Head of caudate nucleus (tissue), 42 donors: ENCODE measurements at places on chromosomes 7 and 10.

DNA sequence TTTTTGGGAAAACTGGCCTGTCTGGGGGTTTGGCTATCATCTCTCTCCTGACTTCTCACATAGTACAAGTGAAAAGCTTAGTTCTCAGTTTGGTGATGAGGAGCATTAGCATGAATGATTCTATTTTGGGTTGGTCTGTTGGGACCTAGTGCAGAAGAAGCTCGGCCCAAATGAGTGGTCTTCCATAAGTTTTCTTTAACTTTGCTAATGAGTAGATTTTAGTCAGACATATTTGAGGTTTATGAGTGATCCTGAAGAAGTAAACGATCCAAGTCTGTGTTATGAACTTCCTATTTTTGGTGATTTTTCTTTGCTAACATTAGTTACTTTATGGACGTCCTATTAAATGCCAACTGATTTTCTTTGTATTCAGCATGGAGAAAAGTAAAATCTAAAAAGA is 51.7 kb upstream of the CALD1 start:
- no peak for DNase-seq

- no peak for DNase-seq
These were observed 59.8 kb downstream of the SLC16A12 start for GRCh38 chr10:89475591-89475998.

DNA sequence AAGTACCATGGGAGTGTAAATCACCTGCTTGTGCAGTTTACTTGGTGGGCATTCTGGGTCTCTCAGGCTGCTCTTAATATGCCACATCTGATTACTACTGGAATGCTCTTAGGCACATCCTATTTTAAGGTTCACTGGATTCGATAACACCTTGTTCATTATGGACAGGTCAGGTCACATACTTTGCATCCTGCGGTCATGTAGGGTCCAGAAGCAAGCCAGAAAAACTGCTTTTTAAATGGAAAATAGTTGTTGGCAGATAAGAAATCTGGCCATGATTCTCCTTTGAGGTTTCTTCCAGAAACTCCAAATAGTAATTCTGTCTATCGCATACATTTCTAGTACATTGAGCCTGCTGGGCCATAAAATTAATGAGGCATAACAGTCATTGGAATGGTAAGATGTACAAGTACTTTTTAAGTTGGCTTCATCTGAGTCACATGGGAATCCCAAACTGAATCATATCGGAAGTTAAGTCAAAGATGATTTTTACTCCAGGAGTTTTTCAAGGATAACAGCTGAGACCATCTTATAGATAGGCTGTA is 371.9 kb downstream of the LRRTM3 start:
- no peak for DNase-seq

DNA sequence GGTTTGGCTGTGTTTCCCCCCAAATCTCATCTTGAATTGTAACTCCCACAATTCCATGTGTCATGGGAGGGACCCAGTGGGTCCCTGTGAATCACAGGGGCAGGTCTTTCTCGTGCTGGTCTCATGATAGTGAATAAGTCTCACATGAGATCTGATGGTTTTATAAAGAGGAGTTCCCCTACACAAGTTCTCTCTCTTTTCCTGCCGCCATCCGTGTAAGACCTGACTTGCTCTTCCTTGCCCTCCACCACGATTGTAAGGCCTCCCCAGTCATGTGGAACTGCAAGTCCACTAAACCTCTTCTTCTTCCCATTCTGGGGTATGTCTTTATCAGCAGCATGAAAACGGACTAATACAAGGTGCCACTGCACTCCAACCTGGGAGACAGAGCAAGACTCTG is 329.2 kb downstream of the TNS3 start:
- DNase-seq, result no peak

DNA sequence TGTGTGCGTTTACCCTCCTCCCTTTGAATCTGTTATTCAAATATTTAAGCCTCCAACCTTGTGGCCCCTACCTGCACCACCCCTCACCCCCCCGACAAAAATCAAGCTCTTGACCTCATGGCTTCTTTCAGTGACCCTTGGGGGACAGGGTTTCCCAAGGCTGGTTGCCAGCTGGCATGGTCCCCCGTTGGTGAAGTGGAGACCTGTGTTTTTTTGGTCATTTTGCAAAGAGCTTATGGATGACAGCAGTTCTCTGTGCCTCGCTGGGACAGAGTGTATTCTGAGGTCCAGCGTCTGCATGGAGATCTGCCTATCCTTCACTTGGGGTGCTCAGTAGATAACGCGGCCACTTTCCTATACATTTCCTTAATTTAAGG is 111.0 kb downstream of the TCF7L2 start:
- no peak for DNase-seq

DNA sequence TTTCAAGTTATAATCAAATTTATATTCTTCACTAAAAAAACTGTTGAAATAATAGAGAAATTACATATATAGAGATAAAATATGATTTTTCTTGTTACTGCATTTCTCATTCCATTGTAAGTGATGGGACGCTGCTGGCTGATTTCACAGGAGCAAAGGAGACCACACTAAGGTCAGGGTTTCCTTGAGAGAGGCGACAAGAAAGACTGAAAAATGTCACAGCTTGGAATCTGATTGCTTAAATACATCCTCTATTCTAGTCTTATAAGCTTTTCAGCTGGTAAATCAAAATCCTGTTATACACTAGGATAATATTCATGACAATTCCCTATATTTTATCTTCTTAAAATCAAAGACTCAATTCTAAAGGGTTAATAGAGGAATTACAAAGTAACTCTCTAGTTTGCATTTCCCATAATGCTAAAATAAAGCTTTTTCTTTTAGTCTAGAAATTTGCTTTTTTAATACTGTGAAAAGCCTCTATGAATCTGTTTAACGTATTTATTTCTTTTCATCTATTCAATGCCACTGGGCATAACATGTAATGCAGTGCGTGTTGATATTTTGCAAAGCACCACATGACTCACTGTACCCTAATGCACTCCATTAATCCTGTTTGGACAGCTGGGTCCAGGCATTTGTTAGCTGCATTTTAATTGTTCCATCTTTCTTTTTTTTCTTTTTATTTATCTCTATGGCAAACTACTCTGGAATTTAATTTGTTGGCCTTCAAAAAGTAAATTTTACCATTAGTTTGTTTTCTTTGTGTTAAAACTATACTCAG is 81.7 kb downstream of the RNF32 start:
- no peak for DNase-seq

GRCh38 chr10:110151971-110152370 is 55.4 kb upstream of the MXI1 start:
- no peak for DNase-seq

DNA sequence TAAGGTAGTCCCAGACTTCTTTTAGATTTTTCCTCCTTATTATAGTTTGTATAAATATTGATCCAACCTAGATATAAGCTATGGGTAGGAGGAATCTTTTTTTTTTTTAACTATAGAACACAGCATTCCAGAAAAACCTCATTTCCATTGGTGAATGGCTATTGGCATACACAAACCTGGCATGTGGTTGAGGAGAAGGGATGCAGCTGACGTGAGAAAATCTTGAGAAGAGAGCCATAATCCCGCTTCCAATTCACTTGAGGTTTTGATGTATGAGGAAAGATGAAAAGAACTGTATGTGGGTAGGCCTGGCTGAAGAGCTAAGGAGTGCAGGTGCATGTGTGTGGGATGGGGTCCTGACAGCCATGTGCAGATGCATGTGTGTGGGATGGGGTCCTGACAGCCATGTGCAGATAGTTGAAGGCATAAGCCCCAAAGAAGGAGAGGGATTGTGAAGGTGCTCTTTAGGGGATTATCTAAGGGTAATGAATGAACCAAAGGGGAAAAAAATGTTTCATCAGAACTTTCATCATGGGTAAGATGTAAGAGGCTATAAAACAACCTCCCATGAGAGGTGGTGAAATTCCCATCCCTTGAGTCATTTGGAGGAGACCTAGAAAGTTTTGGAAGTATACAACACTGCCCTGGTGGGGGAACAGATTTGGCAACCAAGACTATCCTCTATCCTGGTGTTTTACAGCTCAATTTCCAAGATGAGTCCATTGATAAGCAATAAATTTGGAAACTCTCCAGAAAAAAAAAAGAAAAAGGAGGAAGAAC is 3.8 kb upstream of the PKD2L1 start:
- no peak for DNase-seq

DNA sequence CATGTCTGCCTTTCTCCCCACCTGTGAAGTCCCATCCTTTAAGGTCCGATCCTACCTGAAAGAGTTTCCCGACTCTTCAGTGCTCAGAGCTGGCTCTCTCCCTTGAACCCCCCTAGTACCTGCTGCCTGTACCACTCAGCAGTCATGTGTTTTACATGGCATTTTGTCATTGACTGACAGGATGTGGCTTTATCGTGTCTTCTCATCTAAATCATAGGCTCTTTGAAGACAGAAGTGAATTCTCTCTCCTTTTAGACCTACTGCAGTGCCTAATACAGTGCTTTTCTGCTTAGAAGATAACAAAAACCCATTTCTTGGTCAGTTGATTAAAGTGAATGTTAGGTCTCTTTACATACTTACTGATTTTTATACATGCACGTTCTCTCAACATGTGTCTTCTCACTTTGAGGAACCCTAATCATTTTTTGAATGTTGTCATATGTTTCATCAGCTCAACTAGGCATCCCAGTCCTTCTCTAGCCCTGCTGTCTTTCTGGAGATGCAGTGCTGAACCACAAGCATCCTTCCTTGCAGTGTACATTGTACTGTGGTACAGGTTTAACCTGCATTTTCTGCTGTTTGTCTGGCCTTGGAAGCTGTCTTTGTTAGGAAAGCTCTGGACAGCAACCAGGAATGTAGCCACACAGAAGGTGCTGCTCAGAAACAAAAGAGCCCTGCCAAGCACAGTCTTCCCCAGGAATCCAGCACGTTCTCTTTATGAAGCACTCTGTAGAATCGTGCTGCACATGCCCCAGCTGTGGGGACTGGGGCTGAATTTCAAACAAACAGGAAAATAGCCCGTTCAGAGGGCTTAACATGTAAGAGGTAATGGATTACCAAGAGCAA is 28.1 kb upstream of the LRRC4 start:
- DNase-seq, result no peak

GRCh38 chr10:57338823-57339558 is 928.7 kb downstream of the IPMK start:
- no peak for DNase-seq
